ENCODE measurements at places on chromosomes 11 and 22.

DNA sequence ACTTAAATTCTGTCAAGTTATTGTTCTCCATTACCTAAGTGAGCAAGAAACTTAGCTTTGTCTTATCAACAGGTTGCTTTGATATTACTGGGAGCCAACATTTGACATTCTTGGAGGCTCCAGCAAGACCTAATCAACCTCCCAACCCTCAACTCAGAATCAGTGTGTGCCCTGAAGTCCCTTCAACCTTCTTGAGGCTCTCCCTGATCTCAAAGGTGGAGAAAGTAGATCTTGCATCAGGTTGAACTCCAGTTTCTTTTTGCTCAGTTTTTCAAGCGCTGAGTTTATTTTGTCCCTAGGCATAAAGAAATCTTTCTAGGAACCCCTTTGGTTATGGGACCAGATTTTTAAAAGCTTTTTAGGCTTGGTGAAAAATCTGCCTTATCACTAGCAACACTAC is 1.4 kb downstream of the FAM111A start:
- no peak for DNase-seq

- DNase-seq, result no peak
Measured at GRCh38 chr11:37394236-37394870, 796.3 kb upstream of the RAG2 start.

GRCh38 chr22:19107730-19108074 is 14.5 kb downstream of the DGCR2 start:
- no peak for DNase-seq

GRCh38 chr11:124745835-124746620 is 6.0 kb downstream of the VSIG2 start:
- DNase-seq, result peak; percentile 6

DNA sequence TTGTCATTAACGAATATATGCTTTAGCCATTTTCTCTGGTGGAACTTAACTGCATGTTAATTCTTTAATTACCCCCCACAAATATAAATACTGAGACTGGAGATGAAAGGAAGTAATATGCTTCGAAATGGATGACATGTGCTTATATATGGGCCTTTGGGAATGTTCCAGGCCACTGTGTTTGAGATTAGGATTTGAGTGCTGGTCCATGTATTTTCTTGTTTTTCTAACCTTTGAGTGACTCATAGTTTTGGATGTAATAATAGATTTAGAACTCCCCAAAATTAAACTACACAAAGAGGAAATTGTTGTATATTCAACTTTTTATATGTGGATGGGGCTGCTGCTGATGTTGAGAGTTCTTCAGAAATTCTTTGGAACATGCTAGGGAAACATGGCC is 54.2 kb downstream of the EXT2 start:
- no peak for DNase-seq

Data from stimulated activated CD8-positive, alpha-beta memory T cell treated with anti-CD3 and anti-CD28 coated beads, Interleukin-15, amount 100 ng/mL, for 24 hours (primary cell).